ENCODE measurements at places on chromosomes 7 and 10. TPM values are rescaled to one million over a fixed set of nuclear protein-coding genes. Genes with fewer than 3 reads are reported as not detected.

DNA sequence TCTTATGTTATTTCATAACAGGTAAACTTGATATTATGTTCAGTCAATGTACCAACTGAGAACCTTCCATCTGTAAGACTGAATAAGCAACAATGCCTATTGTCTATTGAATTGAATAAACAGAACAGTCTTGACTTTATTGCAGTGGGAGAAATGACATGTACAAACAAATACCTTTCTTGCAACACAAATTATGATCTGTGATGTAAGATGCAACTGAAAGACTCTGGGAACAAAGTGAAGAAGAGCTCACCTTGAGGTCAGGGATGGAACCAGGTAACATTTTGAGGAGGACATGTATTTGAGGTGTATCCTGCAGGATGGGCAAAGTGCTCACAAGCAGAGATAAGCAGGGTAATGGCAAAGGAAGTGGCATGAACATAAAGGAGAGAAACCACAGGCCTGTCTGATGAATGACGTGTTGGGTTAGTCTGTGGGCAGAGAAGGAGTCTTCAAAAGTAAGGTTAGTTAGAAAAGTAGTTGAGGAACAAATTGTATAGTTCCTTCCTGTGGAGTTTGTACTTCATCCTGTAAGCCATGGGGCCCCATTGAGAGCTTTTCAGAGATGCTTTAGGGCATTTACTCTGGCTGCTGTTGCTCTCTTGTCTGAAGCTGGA, 9.5 kb downstream of the PNLIPRP3 start:
- no peak for DNase-seq

DNA sequence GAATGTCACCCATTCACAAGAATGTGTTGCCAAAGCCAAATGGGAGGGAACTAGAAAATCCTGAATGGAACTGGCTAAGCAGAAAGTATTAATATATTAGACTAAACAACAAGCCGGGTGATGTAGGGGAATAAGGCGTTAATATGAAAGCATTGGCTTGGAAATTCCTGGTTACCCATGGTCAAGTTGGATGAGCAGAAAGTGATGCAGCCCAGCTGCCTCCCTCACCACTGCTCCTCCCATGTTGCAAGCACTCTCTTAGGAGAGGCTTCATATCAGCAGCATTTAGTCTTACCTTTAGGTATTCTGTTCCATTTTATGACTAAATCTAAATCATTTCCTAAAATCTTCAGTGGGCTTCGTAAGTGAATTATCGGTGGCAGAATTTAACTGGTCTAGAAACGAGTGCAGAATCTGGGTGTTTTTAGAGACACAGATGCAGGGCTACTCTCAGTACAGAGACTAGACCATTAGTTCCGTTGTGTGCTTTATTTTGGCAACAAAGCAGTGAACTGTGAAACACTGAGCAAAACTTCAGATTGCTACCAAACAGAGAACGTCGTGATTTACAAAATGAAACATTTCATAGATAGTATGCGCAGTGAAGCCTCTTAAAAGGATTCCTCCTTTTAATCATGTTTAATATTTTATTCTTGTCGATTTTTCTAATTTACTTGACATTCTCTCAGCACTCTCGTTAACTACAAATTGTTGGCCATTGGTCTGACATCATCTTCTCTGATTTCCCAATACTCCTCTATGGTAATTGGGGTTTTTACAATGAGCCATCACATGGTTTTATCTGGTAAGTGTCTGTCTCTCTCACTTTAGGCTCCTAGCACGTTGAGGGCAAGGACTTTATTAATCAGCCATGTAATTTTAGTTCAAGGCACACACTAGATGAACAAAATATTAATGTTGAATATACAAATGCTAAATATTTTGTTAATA, 22.0 kb upstream of the HGF start:
- no peak for DNase-seq

GRCh38 chr10:103451831-103452505, at the start of gene CALHM2:
TSS of gene CALHM2 (minus strand) at chr10:103452370. CDS start at chr10:103449941, 2,429 bp downstream.
- peak; percentile 66 for DNase-seq

- DNase-seq: no peak
These were observed 490.9 kb downstream of the ZWINT start for GRCh38 chr10:55870186-55870585.

DNA sequence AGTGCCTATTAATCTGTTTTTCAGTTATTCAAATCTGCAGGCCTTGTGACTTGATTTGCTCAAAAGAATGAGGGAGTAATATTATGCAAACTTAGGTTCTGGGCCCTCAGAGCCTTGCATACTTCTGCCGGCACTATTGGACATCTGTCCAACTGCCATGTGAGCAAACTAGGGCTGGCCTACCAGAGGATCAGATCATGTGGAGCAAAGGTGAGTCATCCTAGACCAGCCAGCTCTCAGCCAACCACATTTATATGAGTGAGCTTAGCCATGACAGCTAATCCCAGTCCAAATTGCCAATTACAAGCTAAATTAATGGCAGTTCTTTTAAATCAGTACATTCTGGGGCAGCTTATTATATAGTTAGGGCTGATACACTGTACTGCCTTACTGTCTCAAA, 69.6 kb downstream of the SDHAF3 start:
- no peak for DNase-seq

DNA sequence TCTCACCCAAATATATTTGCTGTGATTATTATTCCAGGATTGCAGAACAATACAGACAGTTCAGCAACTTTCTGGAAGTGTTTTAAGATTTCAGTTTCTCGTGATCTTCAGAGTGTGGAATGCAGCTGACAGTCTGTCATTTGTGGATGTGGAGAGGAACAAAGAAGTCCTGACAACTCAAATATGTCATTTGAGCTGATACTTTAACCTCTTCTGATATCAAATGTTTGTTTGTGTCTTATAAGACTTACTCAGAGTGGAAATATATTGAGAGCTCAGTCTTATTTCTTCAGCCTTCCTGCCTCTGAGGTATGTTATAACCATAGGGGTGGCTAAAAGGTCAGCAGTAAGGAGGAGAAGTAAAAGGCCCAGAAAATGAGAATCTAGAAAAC, 96.4 kb downstream of the OSBPL3 start:
- DNase-seq: no peak

GRCh38 chr10:100565206-100565985, 29.7 kb downstream of the HIF1AN start:
- no peak for DNase-seq

GRCh38 chr7:135711139-135711469, 16.9 kb downstream of the SLC13A4 start:
- no peak for DNase-seq

GRCh38 chr10:117458571-117458970, 83.3 kb upstream of the PDZD8 start:
- DNase-seq: no peak

DNA sequence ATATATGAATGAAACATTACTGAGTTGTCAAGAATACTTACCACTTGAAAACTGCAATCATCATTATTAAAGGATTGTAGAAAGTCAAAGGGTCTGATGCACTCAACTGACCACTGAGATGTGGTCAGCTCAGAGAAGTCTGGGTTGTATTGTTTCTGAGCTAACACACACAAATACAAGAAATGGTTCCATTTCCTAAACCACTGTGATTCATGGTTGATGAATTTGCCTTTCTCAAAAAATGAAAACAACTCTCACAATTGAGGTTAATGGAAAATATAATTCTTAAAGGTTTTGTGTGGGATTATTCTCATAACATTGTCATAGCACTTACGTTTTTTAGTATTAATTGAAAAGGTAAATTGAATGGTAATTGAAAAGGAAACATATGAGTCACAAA, 45.6 kb upstream of the TAS2R16 start:
- no peak for DNase-seq

DNA sequence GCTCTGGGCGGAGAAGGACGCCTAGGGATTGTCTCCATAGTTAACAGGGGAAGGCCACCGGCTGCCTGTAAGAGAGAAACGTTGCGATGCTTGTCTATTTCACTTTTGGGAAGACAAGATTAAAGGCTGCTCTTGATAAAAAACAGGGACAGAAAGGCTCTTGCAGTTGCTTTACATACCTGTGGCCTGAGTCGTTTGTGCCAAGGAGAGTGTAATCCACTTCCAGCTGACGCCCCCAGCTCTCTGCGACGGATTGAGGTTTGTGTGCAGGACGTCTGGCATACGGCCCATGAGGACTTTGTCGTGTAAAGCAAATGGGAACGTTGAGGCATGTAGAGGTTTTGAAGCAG, 1.1 kb downstream of the MAP3K8 start:
- no peak for DNase-seq

DNA sequence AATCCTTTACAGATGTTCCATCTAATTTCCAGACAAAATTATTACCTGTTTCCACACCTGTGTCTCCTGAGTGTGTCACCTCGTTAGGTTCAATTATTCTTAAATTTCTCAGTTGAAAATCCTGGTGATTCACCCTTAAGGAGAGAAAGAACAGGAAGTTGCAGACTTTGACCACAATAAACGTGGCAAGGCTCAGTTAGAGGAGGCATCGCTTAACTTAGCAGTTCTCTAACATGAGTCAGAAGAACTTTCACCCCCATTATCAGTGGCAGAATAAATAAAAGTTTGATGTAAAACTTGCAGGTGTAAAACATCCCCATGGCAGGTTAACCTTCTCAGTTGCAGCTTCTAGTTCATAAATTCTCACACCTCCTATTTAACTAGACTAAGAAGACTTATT, 8.3 kb downstream of the XPNPEP1 start:
- DNase-seq: peak; percentile 56

- no peak for DNase-seq
These were observed 56.3 kb downstream of the PRKAR2B start for GRCh38 chr7:107100824-107101223.

DNA sequence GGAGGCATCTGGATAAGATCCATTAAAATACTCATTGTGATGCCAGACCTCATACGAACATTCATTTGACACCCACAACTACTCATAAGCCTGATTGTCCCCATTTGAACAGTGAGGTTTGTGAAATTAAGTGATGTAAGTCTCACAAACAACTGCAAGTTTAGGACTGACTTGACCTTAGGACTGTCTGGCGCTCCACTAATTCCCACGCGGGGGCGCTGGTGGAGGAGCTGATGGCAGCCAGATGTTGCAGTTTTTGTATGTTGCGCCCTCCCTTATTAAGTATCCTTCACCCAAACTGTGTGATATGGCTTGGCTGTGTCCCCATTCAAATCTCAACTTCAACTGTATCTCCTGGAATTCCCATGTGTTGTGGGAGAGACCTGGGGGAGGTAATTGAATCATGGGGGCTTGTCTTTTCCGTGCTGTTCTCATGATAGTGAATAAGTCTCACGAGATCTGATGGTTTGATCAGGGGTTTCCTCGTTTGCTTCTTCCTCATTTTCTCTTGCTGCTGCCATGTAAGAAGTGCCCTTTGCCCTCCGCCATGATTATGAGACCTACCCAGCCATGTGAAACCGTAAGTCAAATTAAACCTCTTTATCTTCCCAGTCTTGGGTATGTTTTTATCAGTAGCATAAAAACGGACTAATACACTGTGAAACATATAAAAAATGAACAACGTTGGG, 20.3 kb upstream of the TIAL1 start:
- no peak for DNase-seq

DNA sequence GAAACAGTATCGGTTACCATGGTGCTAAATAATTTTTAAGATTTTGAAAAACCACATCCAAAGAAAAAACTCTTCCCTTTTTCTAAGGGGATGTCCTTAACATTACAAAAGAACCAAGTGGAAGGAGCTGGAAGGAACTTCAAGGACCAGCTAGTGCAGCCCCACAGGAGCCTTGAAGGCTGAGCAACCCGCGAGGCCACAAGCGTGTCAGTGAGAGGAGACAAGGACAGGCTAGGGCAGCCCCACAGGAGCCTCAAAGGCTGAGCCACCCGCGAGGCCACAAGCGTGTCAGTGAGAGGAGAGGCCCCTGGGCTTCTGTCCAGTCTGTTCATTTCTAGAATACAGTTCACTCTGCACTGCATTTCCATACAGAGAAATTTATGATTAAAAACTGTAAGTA, 80.1 kb upstream of the ATP6V0A4 start:
- DNase-seq: no peak

GRCh38 chr7:32536585-32536984, 41.3 kb downstream of the AVL9 start:
- DNase-seq: no peak

GRCh38 chr7:9575716-9576115, 1142.3 kb downstream of the NXPH1 start:
- no peak for DNase-seq

The NEUROD6 gene
- not detected for total RNA-seq

The CDK1 gene
- total RNA-seq: 68.8 TPM

The PARG gene
- 37.7 TPM for total RNA-seq

The SPDYE2B gene
- not detected for total RNA-seq

The COL13A1 gene
- not detected for total RNA-seq

The FOXI2 gene
- not detected for total RNA-seq

The AKR1C8 gene
- not detected for total RNA-seq

The FXYD4 gene
- total RNA-seq: not detected

The MALRD1 gene
- not detected for total RNA-seq

The NEBL gene
- total RNA-seq: 0.11 TPM
